ENCODE measurements at places on chromosomes 16 and 17.

GRCh38 chr17:40962059-40962561 lies 4.6 kb downstream of the KRT39 start:
- no peak for DNase-seq

DNA sequence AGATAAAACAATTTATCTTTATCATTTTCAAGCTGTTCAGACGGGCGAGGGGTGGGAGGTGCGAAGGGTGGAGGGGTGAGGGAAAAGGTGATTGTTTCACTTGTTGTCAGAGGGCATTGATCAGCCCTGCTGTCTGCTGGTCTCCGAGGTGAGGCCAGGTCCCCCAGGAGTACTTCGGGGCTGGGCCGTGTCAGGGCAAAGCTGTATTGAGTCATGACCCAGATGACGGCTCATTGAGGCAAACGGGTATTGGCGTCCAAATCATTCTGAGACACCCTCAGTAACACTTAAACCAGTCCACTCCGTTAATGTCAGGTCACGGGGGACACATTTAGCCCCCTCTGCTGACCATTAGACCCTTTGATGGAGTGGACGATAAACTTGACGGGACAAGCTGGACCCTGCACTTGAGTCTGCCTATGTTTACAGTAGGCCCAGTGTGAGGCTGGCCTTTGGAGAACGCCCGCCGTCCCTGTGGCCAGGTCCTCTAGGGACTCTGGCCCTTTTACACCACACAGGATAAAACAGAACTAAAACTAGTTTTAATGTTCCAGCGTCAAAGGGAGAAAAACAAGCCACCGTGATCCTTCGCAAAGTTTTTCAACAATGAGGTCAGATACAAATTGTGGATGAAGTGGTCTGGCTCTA lies 502.2 kb upstream of the ZFHX3 start:
- DNase-seq, result no peak

DNA sequence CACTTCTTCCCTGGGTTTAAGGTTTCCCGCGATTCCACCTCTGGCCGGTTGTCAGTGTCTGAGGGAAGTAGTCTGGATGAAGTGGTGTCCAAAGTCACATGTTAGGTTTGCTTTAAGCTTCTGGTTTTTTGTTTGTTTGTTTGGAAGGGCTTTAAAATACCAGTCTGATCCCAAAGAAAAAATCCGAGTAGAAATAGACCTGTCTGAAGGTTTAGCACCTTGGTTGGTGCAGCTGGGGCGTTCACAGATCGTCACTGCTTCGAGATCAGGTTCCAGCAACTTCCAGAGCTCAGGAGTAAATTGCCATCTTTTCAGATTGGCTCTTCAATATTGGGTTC lies 567 bp downstream of the TMEM97 start:
- no peak for DNase-seq

DNA sequence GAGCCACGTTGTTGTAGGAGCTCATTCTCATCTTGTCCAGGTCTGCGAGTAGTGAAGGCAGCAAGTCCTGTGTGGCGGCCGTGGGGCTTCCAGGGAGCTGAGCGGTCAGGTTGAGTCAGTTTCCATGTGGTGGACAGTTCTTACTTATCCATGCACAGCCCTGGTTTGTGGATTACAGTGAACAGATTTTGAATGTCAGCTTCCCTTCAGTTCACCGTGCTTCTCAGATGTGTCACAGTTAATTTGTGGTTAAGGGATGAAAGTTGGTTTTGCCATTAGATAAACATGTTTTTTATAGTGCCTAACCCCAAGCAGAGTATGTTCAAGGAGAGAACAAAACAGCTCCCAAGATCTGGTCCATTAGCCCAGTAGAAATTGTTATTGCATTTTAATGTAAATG lies 103.1 kb downstream of the RPTOR start:
- peak; percentile 96 for DNase-seq

DNA sequence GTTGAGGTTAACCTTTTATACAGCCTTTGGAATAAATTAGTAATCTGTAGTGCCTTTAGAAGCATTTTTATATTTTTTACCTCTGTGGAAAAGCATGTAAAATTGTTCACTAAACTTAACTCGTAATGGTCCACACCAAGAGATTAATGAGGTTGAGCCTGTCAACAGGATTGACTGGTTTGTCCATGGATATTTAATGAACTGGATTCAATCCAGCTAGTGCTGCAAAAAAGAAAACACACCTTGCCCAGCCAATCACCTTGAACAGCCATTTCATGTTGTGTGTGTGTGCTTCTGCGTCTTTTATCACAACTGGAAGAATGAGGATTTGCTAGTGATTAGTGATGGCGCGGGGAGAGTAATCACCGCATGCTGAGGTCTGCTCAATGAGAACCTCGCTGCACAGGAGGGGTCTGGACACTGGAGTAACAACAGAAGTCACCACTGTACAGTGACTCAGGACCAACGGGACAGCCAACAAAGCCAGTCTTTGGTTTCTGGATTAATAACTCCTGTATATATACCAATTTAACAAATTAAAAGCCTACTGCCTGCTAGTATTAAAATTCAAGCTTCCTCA lies 33.7 kb downstream of the LITAFD start:
- no peak for DNase-seq

DNA sequence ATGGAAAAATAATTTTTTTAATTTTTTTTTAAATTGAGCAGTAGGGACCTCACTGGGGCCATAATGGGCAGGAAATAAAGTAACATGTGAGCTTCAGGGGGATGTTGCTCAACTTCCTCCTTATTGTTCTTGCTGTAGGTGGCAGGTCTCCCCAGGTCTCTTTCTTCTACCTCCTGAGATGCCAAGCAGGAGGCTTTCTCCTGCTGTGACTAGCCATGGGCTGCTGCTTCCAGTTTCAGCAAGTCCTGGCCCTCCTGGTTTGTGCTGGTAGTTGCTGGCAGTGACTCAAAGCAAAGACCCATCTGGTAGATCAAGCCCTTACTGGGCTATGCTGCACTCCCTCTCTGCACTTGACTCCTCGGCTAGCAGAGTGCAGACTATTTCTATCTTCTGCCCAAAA lies 2.3 kb downstream of the DPEP2NB start:
- DNase-seq, result peak; percentile 48

GRCh38 chr16:17050468-17050867 lies 420.3 kb downstream of the XYLT1 start:
- no peak for DNase-seq

DNA sequence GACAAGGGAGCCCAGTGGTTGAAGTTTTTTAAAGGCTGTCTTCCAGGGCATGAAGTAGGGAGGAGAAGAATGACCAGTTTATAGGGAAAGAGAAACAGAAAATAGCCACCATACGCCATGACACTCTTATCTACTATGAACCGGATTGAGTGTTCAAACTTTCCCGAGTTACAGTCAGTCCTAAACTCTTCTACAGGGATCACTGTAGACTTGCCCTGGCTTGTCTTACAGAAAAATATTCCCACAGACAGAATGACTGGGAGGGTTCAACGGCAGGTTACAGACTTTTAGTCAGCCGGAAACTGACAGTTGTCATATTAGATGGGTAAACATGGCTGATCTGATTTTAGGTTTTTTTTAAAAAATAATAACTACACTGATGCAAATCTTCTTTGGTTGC lies 662.5 kb upstream of the SOX9 start:
- no peak for DNase-seq

- peak; percentile 66 for DNase-seq
Measured at GRCh38 chr16:30032083-30032819, 1.2 kb upstream of the TLCD3B start.

GRCh38 chr16:5187402-5187952 lies 89.9 kb upstream of the EEF2KMT start:
- DNase-seq, result no peak

- DNase-seq, result no peak
Measured at GRCh38 chr17:14116263-14117024, 47.1 kb downstream of the COX10 start.

DNA sequence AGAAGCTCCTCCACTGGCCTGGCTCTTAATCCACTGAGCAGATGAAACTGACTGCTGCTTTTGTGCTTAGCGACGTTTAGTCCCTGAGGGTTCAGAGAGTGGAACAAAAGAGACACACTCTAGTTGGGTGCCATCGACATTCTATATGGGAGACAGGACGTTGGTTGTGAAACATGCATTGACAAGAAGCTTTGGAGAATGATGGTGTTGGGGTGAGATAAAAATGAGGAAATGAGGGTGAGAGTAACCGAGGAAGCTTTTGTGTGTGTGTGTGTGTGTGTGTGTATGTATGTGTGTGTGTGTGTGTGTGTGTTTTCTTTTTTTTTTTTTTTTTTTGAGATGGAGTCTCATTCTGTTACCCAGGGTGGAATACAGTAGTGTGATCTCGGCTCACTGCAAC lies 89.5 kb downstream of the ABCC1 start:
- DNase-seq, result no peak

DNA sequence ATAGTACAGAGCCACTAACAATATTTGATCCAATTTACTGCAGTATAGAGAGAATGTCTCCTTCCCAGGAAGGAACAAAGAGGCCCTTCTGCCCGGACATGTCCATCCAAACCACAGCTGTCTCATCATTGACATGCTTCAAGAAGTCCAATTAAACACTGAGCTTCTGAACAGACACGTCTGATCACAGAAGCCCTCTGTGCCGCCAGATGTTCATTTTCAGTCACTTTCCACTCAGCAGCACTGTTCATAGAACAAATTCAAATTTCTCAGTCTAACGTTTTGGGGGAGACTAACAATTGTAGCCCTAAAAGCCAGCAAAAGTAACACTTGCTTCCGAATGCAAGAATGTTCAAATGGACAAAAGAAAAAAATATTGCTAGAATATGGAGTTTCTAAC lies 15.3 kb downstream of the ZC3H7A start:
- peak; percentile 63 for DNase-seq

DNA sequence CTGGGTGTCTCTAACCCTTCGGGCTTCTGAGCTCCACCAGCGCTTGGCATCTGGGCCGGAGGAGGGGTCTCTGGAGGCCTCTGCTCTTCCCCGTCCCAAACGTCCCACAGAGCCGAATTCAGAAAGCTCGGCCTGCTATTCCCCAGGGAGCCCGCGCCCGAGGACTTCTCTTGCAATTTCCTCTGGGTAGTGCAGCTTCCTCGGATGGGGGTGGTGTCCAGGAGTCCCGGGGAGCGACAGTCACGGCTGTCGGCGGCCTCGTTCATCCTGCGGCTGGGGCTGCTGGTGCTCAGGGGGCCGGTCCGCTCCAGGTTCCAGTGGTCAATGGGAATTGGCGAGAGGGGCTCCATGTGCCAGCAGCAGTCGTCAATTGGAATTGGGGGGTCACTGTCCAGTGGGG lies 11.8 kb upstream of the NLRC3 start:
- no peak for DNase-seq

DNA sequence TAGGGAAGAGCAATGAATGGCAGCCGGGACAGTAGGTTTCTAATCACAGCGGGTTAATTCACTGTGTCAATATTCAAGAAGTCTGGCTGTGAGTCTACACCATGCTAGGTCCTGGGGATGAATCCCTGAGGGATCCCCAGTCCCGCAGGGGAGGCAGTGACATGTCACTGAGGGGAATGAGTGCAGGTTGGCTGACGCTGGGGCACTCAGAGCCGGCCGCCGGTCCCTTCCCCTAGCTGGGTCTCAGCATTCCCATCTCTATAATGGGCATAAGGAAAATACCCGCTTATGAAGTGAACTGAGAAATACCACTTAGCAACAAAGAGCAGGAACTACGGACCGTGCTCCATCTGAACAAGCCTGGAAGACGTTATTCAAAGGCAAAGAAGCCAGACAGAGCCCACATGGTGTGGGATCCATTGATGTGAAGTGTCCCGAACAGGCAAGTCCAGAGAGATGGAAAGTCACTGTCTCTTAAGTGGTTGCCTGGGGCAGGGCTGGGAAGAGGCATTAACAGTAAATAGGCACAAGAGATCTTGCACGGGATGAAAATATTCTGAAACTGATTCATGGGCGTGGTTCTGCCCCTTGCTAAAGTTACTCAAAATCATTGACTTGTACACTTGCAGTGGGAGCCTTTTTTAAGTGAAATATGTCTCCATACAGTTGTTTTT lies 31.9 kb downstream of the PPL start:
- no peak for DNase-seq

GRCh38 chr17:55883149-55883548 lies 132.3 kb downstream of the PCTP start:
- DNase-seq, result no peak
